GM10248 (cell line): ENCODE measurements at places on chromosomes 5 and 9.
A peak's percentile ranks its signal among the peaks of the same experiment; 100 is the strongest.

GRCh38 chr5:155019601-155020226 is 6.2 kb downstream of the KIF4B start:
- DNase-seq: no peak

GRCh38 chr5:54212331-54212730 is 98.0 kb downstream of the ARL15 start:
- no peak for DNase-seq

DNA sequence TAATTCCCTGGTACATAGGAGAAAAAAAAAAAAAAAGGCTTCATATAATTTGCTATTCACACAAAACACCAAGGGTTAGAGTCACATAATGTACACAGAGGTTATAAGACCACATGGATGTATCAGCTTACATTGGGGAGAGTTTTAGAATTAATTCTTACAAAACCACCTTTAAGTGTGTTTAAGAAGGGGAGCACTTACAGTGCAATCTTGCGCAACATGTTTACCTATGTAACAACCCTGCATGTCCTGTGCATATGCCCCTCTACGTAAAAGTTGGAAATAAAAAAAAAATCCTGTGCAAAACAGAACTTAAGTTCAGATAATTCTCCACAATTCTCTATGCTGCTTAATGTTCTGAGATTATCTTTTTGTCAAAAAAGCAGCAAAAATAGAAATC is 190.0 kb downstream of the DENND1A start:
- DNase-seq: no peak

DNA sequence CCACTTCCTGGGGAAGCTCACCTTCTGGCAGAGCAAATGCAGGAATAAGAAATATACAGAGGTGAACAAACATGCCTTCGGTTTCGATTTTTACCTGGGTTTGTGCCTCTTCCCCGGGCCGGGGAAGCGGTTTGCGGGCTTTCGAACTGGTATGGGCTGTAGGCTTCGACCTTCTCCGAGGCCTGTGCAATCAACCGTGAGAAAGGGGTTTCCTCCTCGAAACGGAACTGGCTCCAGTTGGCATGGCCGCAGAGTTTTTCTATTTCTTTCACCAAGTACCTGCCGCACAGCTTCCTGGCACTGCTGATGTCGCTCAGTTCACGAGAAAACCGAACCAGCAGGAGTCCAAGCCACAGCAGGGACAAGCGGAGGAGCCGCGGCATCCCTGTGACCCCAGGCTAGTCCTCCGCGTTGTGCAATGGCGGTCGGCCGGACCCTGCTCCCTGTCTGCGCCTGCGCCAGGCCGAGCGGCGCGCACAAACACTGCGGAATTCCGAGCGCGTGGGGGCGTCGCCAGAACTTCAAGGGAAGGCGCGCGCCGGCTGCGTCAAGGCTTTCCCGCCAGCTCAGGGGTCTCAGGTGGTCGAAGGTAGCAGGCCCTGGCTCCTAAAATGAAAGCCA is at the start of gene INSL6:
INSL6 (minus strand) TSS at position 420 of the 621 bp plus-strand sequence; CDS start at position 383, 37 bp downstream.
- DNase-seq: no peak

- peak; percentile 86 for DNase-seq
These were observed 26.8 kb upstream of the RPL26L1 start for GRCh38 chr5:172932313-172933017.

- DNase-seq: no peak
These were observed 70.2 kb downstream of the FBXL17 start for GRCh38 chr5:108311682-108312081.

DNA sequence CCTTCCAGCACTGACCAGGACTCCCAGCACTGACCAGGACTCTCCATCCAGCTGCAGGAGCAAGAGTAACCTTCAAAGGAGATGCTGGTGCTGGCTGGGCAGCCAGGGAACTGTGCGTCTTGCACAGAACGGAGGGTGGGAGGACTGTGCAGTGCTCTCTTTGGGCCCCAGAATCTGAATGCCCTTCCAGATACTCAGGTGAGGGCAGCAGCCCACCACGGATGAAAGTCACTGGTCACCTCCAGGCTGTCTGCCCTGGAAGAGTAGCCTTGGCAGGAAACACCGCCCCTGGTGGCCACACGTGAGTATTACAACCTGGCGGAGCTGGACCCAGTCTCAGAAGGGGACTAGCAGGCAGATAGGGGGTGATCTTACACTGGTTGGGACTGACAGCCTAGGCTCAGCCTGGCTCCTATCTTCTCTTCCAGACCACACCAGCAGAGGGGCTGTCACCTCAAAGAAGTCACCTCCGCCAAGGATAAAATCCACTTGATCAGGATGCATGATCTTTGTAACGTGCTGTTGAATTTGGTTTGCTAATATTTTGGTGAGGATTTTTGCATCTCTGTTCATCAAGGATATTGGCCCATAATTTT is 4.8 kb upstream of the SARDH start:
- peak; percentile 89 for DNase-seq

DNA sequence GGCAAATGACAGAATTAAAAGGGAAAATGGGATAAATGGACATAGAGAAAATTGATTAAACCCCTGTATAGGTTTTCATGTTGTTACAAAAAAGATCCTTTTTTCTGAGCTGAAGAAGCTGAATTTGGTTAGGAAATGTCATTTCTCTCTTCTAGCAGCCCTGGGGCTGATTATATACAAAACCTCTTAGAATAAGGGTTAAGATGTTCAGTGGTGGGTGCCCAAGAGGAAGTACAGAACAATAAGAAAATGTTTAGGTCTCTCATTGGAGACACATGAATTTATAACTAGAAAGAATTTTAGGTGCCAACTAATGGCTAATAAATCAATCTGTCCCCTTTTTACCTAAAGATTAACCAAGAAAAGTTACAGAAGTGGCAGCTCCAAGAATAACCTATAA is 14.2 kb downstream of the ABHD17B start:
- DNase-seq: no peak

DNA sequence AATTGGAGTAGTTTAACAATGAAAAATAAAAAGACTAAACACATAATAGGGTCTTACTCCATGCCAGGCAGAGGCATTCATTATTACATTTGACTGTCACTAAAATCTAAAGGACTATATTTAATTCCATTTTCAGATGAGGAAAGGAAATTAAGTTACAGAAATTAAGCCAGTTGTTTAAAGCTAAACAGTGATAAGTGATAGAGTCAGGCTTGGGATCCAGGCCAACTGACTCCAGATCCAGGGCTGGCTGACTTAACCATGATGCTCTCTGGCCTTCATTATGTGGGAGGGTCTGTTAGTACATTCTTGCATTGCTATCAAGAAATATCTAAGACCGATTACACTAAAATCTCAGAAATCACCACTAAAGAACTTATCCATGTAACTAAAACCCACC is 107.2 kb downstream of the ARHGEF28 start:
- DNase-seq: no peak

- DNase-seq: no peak
These were observed 11.7 kb downstream of the OGN start for GRCh38 chr9:92392690-92393089.

DNA sequence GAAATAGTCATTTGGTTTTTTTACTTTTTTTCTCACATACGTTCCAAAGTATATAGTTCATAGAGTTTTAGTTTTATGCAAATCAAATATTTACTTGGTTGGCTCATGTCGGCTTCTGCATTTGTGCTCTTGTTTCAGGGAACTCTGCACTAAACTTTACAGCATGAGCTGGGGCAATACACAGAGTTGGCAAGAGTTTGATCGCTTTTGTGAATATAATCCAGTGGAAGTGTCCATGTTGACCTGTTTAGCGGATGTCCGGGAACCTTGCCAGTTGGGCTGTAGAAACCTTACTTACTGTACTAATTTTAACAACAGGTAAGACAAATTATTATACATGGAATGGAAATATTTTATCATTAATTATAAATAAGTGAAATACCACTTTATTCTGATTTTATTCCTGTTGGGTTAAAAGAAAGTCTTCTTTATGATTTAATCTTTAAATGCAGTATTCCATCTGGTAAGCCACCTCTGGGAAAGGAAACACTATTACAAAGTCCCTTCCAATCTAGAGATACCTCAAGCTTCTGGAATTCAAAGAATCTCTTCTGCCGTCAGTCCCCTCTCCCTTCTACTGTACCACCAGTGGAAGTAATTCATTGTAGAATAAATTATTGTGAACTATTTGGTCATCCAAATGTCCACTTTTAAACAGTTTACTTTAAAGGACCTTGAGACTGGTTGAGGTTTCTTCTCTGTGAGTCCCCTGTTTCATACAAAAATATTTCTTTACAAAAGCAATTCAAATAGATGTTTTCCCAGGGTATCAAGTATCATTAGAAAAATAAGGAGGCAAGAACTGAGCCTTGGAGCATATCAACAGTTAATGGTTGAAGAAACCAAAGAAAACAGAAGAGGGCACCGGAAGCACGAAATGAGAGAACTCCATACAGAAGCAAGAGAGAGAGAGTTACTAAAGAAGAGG is 45.2 kb upstream of the GLIPR2 start:
- DNase-seq: no peak

DNA sequence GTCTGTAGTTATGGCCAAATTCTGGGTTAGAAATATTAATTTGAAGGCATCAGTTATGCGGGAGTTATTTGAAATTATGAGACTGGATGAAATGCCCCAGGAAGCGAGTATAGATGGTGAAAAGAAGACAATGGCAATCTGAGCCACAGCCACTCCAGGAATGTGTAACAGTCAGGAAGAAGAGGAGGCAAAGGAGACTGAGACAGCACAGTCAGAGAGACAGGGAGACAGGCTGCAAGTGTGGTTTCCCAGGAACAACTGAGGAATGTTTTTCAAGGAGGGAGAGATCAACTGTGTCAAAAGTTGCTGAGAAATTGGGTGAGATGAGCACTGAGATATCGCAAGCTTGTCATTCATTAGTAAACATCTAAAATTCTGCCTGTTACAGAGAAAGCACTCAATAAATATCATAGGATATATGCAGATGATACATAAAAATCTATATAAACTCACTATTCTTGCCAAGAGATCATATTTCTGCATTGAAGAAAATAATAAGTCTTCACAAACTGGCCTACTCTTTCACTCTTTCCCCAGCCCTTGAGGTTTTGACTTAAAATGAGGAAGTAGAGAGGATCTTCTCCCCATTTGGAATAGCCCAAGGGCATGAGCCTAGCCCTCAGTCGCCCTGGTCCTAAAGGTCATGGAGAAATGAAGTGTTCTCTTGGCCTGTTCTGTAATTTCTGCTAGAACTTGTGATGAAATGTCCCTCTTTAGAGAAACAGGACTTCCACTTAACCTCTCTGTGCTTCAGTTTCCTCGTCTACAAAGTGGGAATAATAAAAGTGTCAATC is 48.5 kb upstream of the RLN1 start:
- no peak for DNase-seq

DNA sequence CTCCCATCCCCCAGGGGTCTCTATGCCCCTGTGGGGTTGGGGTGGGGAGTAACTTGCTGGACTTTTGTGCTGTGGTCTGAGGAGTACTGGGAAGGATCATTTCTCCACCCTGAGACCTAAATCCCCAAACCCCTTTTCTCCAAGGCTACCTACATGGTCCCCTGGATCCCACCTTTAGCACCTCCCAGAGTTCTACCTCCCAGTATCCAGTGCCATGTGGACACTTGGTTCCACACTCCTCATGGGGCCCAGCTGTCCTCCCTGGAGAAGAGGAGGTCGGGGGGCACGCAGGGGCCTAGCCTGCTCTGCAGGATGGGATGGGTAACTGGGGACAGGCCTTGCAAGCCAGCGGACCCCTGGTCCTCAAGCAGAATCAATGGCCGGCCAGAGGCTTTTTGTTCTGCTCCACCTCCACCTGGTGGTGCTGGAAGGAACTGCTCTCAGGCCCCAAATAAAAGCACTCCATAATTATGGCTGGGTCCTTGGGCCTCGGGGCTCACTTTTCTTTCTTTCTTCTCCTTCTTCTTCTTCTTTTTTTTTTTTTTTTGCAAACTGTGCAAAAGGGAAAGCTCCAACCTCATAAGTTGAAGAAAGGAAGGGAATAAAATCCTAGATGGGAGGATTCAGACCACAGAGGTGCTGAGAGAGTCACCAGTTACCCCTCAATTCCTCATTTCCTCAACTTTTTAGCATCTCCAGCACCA is 68.4 kb downstream of the PSD2 start:
- peak; percentile 84 for DNase-seq

DNA sequence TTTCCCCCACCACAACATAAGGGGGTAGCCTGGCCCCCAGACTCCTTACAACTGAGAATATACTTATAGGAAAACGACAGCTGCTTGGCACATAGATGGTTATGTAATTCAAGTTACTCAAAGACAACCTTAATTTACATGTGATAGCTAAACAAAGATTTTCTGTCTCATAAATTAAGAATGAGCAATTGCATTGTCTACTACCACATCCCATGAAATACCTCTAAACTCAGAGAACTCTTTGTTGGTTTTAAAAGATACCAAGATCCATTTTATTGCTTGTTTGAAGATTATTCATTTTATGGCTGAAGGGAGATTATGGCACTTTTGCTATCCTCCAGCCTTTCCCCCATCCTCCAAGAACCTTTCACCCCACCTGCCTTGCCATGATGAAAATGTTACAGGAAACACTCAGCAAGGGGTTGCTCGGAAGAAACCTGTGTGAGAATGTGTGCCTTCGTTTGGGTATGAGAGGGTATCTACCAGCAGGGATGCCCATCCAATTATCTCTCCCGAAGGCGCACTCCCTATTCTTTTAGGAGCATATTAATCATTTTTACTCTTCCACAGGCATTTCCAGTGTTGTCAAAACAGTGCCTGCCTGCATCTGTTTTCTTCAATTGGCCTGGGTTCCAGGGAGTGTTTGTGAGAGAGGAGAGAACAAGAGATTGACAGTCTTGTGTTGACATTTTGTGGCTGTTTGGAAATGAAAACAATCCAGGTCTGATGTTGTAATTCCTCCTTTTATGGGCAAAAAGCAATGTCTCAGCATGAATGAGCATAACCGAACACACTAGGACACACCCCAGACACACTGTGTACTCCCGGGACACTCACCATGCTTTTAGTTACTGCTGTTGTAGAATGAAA is 208.0 kb upstream of the ANKRD55 start:
- DNase-seq: no peak

GRCh38 chr5:157354800-157355199 is 88.9 kb downstream of the CYFIP2 start:
- no peak for DNase-seq

- DNase-seq: no peak
These were observed 25.7 kb upstream of the NOTCH1 start for GRCh38 chr9:136571531-136571930.

DNA sequence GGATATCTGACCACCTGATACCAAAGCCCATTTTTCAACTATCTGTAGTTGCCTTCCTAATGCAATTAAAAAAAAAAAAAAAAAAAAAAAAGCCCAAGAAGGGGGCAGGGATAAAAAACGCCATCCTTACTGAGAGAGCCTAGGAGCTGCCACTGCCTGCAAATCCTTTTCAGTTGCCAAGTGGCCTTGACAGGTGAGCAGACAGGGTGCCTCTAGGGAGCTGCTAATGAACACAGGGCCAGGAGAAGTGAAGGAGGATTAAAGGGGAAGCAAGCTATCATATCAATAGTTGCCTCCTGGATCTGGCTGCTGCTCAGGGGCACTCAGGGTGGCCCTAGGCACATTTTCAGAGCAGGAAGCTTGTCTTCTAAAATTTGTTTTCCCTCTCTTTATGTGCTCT is 547.4 kb downstream of the TLE1 start:
- no peak for DNase-seq

- no peak for DNase-seq
These were observed 391.6 kb downstream of the TMEM161B start for GRCh38 chr5:87877023-87877422.

GRCh38 chr9:113387560-113388230 is 10.9 kb upstream of the HDHD3 start:
- no peak for DNase-seq
